ENCODE measurements at places on chromosomes 2 and 18. TPM values are rescaled to one million over a fixed set of nuclear protein-coding genes. Genes with fewer than 3 reads are reported as not detected.

Gene C2orf80
- not detected for polyA plus RNA-seq

Gene EGR4
- polyA plus RNA-seq: not detected

Gene SPAG16
- 15.4 TPM for polyA plus RNA-seq

Gene RGPD3
- 0.22 TPM for polyA plus RNA-seq

Gene FSHR
- polyA plus RNA-seq: 0.81 TPM

Gene CXCR4
- polyA plus RNA-seq: 30.0 TPM

Gene GKN2
- polyA plus RNA-seq: not detected

Gene GRHL1
- 1.9 TPM for polyA plus RNA-seq

Gene NEURL3
- polyA plus RNA-seq: 0.22 TPM

Gene GRP
- not detected for polyA plus RNA-seq

Gene SLC19A3
- polyA plus RNA-seq: 0.67 TPM

Gene KCNE4
- 3.4 TPM for polyA plus RNA-seq

Gene TRIP12
- 196 TPM for polyA plus RNA-seq

Gene CCDC148
- polyA plus RNA-seq: 0.26 TPM

Gene CCDC85A
- 6.1 TPM for polyA plus RNA-seq

Gene MATN3
- polyA plus RNA-seq: 1.1 TPM

Gene MRPL19
- polyA plus RNA-seq: 33.3 TPM

Gene RBM44
- 0.93 TPM for polyA plus RNA-seq

Gene COBLL1
- 7.3 TPM for polyA plus RNA-seq

Gene THADA
- polyA plus RNA-seq: 22.3 TPM

Gene SIGLEC15
- 0.19 TPM for polyA plus RNA-seq

Gene MEP1B
- not detected for polyA plus RNA-seq

Gene MC2R
- polyA plus RNA-seq: 0.23 TPM

Gene KCNG3
- polyA plus RNA-seq: 0.05 TPM

Gene DRC1
- not detected for polyA plus RNA-seq

Gene PLEK
- 6.0 TPM for polyA plus RNA-seq

Gene IL36RN
- polyA plus RNA-seq: not detected

Gene SCN7A
- 46.2 TPM for polyA plus RNA-seq

Gene TRIM43
- not detected for polyA plus RNA-seq

Gene TTR
- not detected for polyA plus RNA-seq

Gene KIAA2012
- 0.19 TPM for polyA plus RNA-seq

Gene ST6GAL2
- polyA plus RNA-seq: 3.6 TPM

Gene NFU1
- 54.1 TPM for polyA plus RNA-seq

Gene MPP4
- polyA plus RNA-seq: 0.09 TPM

Gene SERPINB3
- not detected for polyA plus RNA-seq

Gene C2orf81
- polyA plus RNA-seq: 2.7 TPM

Gene RAB27B
- polyA plus RNA-seq: 0.30 TPM

Gene BMP10
- not detected for polyA plus RNA-seq

Gene IL1RL2
- 0.34 TPM for polyA plus RNA-seq
